ENCODE measurements at places on chromosomes 5 and 9. TPM values are rescaled to one million over a fixed set of nuclear protein-coding genes. Genes with fewer than 3 reads are reported as not detected.

DNA sequence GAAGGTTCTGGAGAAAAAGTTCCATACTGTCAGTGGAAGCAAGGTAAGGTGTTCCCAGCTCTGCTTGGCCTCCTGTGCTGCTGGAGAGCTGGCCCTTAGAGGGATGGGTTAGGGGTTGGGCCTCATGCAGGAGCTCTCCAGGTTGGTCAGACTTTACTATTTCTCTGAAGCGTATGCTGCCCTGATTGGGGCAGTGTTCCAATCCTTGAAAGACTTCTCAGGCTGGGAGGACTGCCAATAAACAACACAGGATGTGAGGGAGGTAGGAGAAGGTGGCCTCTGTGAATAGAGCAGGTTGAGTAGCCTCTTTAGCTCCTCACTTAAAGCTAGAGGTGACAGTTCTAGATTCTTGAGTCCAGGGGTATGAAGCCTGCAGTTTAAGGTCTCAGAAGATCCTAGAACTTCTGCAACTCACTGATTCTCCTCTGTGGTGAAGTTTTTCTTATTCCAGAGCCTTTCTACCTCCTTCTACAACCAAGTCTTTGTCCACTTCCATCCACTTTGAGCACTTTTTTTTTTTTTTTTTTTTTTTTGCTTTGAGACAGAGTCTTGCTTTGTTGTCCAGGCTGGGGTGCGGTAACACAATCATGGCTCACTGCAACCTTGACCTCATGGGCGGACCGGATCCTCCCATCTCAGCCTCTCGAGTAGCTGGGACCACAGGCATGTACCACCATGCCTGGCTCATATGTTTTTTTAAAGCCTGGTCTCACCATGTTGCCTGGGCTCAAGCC lies 3.0 kb downstream of the HNRNPAB start:
- DNase-seq, result no peak

GRCh38 chr9:35920051-35920620 lies 10.8 kb downstream of the SPAAR start:
- DNase-seq, result no peak

- no peak for DNase-seq
Measured at GRCh38 chr9:14344053-14344524, 30.1 kb upstream of the NFIB start.

DNA sequence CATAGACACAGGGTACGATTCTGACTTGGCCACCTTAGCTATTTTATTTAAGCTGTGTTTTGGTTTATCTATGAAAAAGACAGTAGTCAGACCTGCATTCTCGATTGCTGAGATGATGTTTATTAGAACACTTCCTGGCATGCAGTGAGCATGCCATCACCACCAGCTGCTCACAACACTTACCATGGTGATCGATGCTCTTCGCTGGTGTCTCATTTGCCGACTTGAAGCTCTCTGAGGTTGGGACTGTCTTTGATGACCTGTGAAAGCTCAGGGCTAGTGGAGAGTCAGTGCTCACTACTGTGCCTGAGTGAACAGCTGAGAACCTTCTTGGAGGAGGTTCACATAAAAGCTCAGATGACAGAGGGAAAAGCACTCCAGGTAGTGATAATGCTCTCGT lies 4.4 kb upstream of the C9orf153 start:
- DNase-seq, result no peak

DNA sequence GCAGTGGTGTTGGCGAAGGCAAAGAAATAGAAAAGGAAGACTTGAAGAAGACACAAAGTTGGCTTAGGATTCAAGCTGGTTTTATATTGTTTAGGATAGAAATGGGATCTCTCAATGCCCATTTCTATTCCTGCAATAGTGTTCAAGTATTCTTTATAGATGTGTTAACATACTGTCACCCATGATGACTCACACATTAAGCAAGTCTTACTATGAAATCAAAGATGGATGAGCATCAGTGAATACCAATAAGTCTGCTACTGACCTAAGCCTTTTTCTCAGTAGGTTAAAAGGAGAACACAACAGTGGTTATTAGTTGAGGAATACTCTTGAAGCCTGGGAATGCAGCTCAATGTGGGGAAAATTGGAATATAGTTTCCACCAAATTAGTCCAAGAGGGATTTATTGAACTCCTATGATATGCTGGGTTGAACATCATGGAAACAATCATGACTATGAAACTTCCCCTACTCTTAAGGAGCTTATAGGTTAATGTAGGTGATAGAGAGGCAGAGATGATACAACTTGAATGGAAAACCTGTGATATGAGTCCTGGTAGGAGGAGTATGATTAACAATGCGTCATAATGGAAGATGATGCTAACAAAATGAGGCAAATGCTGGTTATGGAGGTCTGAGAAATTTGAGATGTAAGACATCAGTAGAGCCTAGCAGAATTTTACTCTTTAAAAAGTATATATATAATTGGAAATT lies 417.1 kb upstream of the DAP start:
- no peak for DNase-seq

DNA sequence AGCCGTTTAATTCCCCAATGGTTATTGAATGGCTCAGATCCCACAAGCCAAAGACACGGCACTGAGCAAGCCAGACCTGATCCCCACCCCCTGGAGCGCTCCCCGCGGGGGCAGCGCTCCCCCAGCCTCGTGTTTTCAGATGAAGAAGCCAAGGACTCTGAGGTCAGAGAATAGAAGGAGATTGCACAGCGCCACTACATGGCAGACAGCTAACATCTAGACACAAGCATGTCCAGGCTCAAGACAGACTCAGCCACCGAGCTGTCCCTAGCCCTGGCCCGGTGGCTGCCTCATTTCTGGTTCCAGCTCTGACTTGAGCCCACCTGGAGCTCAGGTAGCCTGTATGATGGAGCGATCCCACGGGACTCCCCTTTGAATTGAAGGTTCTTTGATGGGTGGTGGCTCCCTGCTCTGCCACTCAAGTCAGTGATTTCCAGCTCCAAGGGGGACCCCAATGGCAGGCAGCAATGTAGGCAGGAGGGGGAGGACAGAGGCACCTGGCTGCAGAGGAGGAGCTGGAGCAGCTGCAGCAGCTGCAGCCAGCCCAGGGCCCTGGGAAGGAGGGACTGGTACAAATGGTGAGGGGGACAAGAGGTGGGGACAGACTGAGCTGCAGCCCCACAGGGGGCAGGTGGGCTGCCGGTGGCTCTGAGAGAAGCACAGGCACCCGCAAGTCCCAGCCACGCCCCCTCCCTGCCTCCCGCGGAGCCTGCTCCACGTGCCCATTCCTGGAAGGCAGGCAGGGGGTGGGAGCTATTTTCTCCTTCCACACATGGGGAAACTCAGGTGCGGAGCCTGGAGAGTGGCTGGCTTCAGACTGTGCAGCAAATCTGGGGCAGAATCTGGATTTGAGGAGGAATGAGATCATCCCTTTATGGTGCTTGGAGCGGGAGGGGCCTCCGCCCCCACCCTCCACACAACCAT lies 40.2 kb downstream of the NTNG2 start:
- no peak for DNase-seq

DNA sequence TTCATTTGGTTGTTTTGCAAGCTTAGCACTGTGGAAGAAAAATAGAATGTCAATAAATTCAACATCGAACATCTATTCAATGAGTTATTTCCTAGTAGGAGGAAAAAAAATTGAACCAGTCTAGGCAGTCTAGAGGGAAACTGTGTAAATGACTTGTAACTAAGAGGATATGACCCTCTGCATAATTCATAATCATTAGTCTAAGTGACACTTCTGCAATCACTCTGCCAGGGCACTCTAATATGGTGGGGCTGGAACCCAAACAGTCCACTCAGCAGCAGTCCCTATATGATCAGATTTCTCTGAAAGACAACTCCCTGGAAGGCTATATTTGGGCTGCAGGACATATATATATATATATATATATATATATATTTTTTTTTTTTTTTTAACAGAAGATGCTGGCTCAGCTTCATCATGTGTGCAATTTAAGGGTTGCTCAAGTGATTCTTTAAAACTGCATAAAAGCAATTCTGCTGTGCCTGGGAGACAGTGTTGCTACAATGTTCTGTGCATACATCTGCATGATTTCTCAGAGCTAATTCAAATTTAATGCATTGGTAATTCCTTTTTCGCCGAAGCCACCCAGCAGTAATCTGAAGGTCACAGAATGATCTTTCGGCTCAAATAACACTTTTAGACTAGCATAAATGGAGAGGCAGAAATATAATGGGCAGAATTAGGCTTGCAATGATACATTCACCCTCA lies 482.1 kb upstream of the ZNF608 start:
- DNase-seq, result no peak

GRCh38 chr9:120780367-120780766 lies 12.8 kb downstream of the FBXW2 start:
- DNase-seq, result no peak

DNA sequence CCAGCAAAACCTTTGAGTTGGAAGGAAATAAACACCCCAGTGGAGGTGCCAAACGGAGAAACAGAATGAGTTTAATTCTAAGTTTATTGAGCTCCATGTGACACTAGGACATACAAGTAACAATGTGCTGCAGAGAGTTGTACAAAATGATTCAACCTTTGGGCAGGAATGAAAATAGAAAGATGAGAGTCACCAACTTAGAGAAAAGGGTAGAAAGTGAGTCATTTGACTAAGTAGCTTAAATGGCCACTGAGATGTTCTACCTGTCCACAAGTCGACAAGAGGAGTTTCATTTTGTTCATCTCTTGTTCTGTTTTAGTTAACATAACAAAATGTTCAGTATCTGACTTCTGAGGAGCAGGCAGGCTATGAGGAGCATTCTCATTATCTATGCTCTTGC lies 284.7 kb downstream of the NR2F1-AS1 start:
- DNase-seq, result no peak

DNA sequence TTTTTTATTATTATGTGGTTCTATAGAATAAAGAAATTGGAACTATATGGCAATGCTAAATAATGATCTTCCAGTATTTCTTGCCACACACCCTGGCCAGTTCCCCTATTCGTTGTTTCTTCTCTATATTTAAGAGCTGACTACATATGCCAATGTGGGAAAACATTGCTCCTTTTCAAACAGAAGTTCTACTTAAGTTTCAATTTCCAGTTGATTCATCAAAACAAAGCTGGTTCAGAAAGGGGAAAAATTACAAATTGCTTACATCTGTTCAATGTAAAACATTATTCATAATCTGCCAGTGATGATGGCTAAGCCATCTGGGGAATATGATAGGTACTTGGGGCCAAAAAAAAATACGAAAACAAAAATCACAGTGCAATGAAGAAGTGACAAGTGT lies 76.9 kb downstream of the ST8SIA4 start:
- DNase-seq, result no peak

DNA sequence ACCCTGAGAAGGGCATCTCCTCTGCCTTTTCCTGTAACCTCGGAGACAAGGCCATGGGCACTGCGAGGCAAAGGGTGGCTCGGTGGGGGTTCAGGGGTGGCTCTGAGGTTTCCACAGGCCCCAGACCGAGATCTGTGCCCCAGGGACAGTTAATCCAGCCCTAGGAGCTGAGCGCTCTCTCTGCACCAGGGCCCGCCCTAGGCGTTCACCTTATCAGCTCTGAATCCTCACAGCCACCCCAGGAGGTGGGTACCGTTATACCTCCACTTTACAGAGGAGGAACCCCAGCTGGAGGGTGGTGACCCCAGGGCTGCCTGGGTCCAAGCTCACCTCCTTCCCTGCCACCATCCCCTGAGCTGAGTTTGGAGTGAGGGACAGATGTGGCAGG lies 2.3 kb upstream of the ENG start:
- no peak for DNase-seq

DNA sequence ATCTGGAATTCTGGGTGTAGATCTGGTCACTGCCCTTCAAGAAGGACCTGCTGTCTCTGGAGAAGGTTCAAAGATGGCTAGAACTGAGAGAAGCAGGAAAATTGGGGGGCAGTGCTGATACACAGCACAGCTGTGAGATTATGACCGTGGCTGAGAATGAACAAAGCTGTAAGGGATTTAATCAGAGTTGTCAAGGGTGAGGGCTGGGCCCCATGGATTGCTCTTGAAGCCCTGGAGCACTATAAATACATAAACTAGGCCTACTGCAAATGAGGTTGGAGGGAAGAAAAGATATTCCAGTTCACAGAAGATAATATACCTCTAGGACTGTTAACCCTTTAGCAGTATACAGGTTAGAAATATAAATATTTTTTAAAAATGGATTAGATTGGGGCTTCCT lies 86.3 kb upstream of the KLF9 start:
- DNase-seq, result no peak

- DNase-seq, result no peak
Measured at GRCh38 chr9:124624735-124624992, 117.5 kb upstream of the NR5A1 start.

- DNase-seq, result no peak
Measured at GRCh38 chr5:72206160-72206559, 98.9 kb downstream of the MAP1B start.

GRCh38 chr5:72379936-72380335 lies 59.8 kb downstream of the PTCD2 start:
- DNase-seq, result no peak

DNA sequence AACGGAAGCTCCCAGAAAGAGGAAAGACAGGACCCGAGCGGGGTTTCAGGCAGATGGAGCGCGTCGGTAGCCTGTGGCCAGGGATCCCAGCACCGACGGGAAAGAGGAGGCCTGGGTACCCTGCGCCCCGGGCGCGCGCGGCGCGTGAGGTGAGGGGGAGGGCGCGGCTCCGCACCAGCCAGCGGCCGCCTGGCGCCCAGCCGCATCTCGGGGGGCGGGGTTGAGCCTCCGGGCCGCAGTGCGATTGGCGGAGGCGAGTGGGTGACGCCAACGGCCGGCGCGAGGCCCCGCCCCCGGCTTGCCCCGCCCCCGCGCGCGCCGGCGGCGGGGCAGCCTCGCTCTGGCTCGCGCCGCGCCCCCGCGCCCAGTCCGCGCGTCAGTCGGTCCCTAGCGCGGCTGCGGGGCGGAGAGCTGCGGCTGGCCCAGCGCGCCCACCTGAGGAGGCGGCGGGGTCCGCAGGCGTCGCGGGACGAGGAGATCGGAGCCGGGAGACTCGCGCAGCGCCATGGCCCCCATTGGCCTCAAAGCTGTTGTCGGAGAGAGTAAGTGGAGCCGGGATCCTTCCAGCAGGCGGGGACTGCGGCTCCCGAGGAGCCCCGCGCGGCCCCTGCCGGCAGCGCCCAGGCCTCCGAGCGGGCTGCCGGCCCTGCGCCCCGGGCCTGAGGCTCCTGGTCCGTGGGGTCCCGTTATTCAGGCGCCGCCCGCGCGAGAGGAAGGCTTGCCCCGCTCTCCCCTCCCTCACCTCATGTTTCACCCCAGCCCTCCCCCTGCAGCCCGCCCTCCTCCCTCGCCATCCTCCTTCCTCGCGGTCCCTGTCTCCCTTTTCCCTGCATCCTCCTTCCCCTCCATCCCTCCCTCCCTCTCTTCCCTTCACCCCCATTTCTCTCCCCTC lies at the start of gene STXBP1:
STXBP1 (plus strand) TSS at position 379 of the 892 bp plus-strand sequence; CDS start at position 506, 127 bp downstream.
- DNase-seq, result peak; percentile 86

GRCh38 chr5:158937381-158937952 lies 162.2 kb downstream of the EBF1 start:
- DNase-seq, result no peak

Gene PRDM9
- not detected for total RNA-seq

Gene KCNV2
- total RNA-seq, result not detected

Gene PAEP
- not detected for total RNA-seq

Gene DRD1
- not detected for total RNA-seq

Gene APBA1
- total RNA-seq, result 2.3 TPM

Gene ABO
- total RNA-seq, result 0.56 TPM

Measured in activated CD4-positive, alpha-beta T cell treated with anti-CD3 and anti-CD28 coated beads, Interleukin-2, amount 10 ng/mL, durations not matched to agents 7 days and 5 days (primary cell).